ENCODE measurements at places on chromosomes 3 and 15.
A peak's percentile ranks its signal among the peaks of the same experiment; 100 is the strongest.

GRCh38 chr3:197828-198491 is 1.4 kb downstream of the CHL1 start:
- DNase-seq: no peak

GRCh38 chr15:41487381-41487780 is 6.3 kb upstream of the ITPKA start:
- no peak for DNase-seq

GRCh38 chr3:186540835-186541226 is 3.3 kb downstream of the CRYGS start:
- no peak for DNase-seq

- no peak for DNase-seq
These were observed 88.2 kb upstream of the PROK2 start for GRCh38 chr3:71873093-71873611.

DNA sequence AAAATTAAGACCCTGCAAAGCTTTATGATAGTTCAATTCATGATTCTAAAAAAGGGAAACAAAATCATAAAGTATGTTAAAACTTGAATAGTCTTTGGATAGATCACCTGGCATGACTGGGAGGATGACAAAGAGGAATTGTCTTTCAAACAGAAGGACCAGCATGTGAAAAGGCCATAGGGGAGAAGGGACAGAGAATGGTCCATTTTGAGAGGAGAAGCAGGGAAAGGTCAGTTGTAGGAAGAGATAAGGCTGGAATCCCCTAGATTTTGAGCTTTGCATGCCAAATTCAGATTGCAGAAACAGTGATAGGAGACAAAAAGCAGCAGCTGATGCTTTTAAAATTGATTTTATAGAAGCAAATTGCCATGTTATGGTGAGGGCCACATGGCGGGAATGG is 12.7 kb downstream of the PROS1 start:
- no peak for DNase-seq

GRCh38 chr3:12515631-12516030 is 29.7 kb downstream of the MKRN2OS start:
- no peak for DNase-seq

- DNase-seq: peak; percentile 52
These were observed 89.5 kb upstream of the ATP2B2 start for GRCh38 chr3:10594915-10595314.

DNA sequence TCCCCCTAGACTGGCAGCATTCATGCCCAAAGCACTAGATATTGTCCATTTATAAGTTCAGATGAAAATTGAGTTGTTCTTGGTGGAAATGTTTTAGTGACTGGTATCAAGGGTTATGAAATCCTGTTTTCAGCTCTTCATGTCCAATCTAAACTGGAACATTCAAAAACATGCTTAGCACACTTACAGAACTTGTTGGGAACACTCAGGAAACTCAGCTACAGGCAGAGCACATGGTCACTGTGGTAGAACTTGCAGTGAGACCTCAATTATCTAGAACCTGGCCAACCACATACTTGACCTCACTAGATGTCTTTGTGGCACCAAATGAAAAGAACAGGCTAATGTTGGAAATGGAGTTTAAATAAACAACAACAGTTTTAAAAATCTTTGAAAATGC is 88.8 kb downstream of the SMAD3 start:
- DNase-seq: no peak
